ENCODE measurements at places on chromosomes 12 and 14.
A peak's percentile ranks its signal among the peaks of the same experiment; 100 is the strongest.

- no peak for DNase-seq
These were observed 193.6 kb upstream of the GARIN6 start for GRCh38 chr12:99453836-99454538.

GRCh38 chr14:33618361-33619105 is 332.3 kb downstream of the EGLN3 start:
- no peak for DNase-seq

DNA sequence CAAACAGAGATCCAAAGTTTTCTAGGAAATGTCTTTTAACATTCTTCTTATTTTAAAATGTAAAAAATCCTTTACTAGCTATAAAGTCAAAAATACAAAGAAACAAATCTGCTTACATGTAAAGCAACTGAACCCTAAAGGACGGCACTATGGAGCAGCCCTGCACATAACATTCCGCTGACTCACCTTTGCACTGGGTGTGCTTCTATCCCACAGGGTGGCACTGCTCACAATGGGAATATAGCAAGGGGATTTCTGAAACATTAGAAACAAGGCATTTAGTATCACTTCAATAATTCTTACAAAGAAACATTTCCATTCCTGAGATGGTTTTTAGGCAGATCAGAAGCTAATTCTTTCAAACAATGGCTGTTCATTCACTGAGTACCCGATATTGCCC is 94.3 kb downstream of the C12orf42 start:
- DNase-seq = no peak

DNA sequence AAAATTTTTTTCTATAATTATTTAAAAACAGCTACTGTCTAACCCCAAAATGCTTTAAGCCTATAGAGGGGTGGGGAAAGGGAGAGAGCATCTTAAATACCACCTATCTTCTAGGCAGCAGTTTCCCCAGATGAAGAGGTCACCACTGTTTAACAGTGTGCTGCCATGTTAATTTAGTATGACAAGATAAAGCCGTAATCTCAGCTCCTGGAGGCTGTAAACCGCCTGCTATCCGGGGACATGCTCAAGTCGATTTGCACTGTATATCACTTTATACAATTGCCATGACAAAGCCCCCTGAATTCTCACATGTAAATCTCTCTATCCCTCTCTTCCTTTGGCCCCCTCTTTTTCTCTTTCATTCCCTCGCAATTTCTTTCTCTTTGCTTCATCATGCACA is 68.5 kb downstream of the SOX5 start:
- no peak for DNase-seq

DNA sequence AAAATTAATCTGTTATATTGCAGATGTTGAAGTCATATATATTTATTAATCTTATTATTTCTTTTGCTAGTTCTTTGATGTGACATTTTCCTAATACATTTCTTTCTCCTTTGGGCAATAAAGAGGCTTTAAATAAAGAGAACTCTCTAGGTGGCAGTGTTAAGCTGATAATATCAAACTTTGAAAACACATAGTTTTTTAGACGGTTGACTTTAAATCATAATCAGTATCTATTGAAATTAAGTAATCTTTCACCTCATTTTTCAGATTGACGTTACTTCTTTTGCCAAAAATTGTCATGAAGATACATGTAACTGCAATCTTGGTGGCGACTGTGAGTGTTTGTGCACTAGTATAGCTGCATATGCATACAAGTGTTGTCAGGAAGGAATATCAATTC is 130.8 kb upstream of the PTPRQ start:
- no peak for DNase-seq

GRCh38 chr12:24034160-24034559 is 84.7 kb upstream of the SOX5 start:
- no peak for DNase-seq

DNA sequence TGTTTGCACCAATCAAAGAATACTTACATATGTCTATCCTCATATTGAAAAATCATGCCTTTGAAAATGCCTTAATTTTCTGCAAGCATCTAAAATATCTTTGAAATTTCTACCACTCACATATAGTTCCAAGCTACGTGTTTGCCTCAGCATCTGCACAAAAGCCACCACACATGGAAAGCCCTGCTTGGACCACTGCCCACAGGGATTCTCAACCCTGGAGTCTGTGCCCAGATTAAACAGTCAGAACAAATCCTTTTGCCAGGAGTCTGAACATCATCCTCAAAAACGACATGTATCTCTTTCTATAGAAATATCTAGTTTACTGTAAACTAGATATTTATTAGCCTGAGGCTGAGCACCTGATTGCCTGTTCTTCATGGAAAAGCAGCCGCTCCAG is 32.6 kb downstream of the ARMH4 start:
- DNase-seq = no peak

DNA sequence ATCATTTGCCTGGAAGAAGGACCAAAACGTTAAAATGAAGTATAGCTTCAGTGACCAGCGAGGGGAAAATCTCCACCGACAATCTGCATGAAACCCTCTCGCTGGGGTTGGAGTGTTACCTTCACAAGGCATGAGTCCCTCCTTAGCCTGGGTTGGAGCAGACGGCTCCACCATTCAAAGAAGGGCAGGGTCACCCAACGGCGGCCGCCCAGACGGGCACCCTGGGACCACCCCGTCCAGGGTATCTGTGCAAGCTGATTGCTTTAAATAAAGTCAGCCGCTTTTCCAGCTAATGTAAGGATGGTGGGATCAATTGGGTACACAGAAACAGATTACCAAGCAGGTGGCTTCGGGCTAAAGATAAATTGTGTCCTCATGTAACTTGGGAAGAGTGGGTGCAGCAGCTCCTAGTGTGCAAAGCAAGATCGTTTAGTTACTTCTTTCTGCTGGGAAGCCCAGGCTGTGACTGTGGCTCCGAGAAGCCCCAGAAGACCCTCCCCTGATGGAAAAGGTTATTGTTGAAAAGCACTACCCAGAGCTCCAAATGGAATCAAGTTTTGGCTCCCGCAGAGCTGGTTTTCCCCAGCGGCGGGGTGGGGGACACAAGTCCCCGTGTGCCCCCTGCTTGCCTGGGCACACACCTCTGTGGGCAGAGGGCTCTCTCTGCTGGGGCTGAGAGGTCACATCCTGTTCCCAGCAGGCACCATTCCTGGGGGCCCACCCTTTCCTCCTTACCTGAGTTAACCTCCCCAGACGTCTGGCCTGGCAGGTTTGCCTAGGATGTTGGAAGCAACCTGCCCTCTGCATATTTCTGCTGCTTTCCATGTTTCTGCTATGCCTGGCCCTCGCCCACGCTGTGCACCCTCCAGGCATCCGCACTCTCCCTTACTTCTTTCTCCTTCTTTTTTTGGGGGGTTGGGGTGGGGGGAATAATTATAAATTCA is 318.6 kb upstream of the DIO3 start:
- no peak for DNase-seq

- DNase-seq = peak; percentile 16
These were observed 140.8 kb downstream of the ERC1 start for GRCh38 chr12:1131811-1132224.

GRCh38 chr12:59677857-59678256 is 82.0 kb downstream of the SLC16A7 start:
- no peak for DNase-seq

DNA sequence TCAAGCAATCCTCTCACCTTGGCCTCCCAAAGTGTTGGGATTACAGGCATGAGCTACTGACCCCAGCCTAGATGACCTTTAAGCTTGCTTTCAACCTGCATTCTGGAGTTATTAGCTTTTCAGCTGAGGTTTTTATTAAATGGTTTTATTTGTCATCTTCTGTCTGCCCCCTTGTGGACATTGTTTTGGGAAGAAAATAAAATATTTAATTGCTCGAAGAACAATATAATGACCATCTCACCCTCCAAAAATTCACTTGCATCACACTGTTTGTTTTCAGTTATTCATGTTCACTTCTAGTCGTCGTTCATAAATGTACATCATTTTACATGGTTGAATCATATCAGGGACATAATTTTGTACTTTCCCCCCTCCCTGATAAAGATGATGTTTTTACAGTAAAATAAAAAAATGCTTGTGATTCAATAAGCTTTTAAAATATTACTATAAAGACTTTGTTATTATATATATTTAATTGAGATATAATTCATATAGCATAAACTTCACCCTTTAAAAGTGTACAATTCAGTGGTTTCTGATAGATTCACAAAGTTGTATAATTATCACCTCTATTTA is 10.1 kb upstream of the SPATS2 start:
- no peak for DNase-seq

- DNase-seq = no peak
These were observed 27.2 kb downstream of the GLT8D2 start for GRCh38 chr12:104022786-104023185.

GRCh38 chr12:109693653-109694600 is 19.7 kb upstream of the FAM222A start:
- DNase-seq = no peak

DNA sequence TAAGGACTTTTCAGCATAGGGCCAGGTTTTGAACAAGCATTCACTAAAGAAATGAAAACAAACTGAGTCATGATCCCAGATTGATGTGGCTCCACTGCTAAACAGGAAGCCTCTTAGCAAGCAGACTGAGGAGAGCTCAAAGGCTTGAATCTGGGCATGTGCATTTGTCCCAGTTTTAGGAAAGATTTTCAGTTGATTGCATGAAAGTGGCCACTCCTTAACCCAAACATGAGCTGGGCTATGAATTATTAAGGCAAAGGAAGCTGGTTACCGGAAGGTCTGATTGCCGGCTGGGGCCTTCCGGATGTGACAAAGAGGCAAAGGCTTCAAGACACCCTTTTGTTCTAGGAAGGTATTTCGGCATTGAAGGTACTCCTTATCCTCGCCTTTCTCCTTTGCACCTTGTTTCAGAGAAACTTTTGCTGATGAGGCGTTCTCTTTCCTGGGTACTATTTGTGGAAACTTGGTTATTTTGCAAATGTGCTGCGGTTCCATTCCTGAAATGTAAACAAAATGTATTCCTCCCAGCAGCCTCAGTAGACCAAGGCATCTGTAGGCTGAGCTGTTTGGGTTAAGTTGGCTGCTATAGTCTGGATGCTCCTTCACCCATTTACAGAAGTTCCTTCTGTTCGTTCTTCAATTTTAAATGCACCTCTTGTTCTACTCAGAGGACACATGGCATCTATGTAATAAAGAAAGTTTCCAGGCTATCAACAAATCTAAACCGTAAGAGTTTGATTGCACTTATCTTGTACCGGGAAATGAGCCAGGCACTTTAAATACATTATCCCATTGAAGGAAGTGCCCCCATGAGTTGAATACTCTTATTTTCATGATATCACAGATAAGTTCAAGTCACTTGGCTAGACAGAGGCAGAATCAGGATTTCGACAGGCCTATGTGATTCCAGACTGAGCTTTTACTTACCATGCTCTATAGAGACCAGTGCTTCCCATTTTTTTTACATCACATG is 115.6 kb upstream of the METAP2 start:
- no peak for DNase-seq

GRCh38 chr14:87231336-87232026 is 761.5 kb downstream of the GALC start:
- no peak for DNase-seq

GRCh38 chr12:15698377-15698871 is 90.8 kb downstream of the EPS8 start:
- DNase-seq = no peak

DNA sequence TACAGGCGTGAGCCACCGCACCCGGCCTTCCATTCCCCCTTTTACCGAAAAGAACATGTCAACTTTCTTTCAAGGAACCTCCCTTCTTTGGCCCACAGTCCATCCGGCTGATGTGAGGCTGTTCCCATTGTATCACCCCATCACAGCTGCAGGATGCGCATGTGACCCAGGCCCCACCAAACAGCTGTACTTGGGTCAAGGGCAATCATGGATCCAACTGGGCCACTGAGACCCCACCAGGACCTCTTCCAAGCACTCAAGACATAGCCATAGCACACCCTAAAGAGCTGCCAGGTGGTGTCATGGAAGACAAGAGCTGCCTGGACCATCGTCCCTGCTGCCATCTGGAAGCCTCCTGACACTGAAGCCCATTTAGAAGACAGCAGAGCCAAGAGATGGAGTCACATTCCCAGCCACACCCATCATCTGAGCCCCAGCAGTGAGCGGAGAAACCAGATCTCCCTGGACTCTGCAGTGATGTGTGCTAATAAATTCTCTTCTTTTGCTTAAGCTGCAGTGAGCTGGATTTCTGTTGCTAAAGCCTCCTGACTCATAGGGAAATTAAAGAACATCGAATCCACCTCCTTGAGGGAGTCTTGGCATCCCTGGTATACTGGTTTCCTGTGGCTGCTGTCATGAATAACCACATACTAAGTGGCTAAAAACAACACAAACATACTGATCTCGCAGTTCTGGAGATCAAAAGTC is 105.6 kb downstream of the KSR2 start:
- no peak for DNase-seq

DNA sequence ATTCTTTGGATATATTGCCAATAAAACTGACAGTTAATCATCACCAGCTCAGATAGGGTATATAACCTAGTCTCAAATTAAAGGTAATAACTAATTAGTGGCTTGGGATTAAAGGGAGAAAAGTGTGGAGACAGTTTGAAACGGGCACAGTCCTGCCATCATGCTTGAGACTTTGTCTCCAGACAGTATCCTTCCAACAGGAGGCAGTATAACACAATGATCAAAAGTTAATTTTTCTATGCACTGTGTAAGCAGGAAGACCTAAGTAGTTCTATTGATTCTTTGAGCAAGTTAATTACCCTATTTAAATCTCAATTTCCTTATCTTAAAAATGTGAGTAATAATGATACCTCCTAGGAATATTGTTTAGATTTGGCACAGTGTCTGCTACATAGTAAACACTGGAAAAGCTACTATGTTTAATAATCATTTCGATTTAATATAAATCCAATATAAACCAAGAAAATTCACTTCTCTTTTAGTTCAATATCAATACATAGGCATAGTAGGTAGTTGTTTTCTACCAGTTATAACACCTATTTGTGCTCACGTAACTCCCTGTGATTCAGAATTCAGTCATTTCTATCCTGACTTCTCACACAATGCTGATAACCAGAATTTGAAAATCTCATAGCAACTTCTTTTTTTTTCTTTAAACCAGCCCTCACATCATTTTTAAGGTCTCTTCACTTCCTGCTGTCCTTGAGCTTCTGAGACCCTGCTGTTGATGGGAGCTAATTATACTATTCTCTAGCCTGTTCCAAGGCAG is 53.7 kb downstream of the GALNT4 start:
- DNase-seq = no peak

- no peak for DNase-seq
These were observed 221.2 kb downstream of the RAD51B start for GRCh38 chr14:68040633-68041369.

DNA sequence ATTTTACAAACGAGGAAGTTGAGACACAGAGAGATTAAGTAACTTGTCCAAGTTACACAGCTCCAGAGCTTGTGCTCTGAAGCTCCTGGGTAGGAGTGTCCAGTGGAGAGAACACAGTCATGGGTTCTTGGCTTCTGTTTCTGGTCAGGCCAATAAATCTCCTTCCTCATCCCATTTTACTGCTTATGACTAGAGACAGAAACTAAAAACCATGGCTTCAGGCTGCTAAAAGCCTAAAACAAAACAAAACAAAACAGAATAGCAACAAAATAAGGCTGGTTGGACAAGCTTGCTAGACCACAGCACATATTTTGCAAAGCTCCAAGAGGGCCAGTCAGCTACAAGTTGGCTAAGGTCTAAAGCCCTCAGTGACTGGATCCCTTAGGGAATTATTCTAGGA is 49.8 kb downstream of the PTGER2 start:
- no peak for DNase-seq

GRCh38 chr12:51911307-51911706 is 4.0 kb downstream of the ACVRL1 start:
- no peak for DNase-seq

GRCh38 chr12:57825451-57825850 is 6.9 kb upstream of the AVIL start:
- DNase-seq = no peak

Measured in naive thymus-derived CD8-positive, alpha-beta T cell (primary cell).